Esophagus squamous epithelium (tissue), 5 donors: ENCODE measurements at places on chromosomes 7 and 10.

- DNase-seq, result no peak
Observed at GRCh38 chr10:79351332-79351731, 4.1 kb downstream of the PPIF start.

DNA sequence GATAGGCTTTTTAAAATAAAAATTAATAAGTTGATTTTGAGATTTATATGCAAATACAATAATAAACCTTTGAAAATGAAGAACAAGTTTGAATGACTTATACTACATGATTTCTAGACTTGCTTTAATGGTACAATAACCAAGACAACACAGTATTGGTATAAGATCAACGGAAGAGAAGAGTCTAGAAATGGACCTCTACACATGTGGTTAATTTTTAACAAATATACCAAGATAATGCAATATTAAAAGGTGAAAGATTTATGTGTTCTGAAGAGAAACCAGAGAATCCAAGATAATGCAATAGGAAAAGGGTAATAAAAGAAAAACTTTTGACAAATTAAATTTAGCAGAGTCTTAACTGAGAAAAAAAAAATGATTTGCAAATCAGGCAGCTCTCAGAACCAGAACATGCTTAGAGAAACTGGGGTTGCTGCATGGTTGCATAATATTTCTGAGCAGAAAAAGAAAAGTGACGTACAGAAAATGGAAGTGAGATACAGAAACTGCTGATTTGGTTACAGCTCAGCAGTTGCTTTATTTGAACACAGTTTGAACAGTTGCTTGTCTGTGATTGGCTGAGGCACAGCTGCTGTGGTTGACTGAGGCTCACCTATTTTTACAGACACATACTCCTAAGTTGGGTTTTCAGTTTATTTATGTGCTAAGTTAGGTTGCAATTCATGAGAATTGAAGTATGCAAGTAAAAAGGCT is 365.9 kb downstream of the CRPPA start:
- no peak for DNase-seq

GRCh38 chr10:71772832-71773220 is 494 bp downstream of the VSIR start:
- no peak for DNase-seq

GRCh38 chr10:36888925-36889573 is 236.3 kb upstream of the ANKRD30A start:
- no peak for DNase-seq

DNA sequence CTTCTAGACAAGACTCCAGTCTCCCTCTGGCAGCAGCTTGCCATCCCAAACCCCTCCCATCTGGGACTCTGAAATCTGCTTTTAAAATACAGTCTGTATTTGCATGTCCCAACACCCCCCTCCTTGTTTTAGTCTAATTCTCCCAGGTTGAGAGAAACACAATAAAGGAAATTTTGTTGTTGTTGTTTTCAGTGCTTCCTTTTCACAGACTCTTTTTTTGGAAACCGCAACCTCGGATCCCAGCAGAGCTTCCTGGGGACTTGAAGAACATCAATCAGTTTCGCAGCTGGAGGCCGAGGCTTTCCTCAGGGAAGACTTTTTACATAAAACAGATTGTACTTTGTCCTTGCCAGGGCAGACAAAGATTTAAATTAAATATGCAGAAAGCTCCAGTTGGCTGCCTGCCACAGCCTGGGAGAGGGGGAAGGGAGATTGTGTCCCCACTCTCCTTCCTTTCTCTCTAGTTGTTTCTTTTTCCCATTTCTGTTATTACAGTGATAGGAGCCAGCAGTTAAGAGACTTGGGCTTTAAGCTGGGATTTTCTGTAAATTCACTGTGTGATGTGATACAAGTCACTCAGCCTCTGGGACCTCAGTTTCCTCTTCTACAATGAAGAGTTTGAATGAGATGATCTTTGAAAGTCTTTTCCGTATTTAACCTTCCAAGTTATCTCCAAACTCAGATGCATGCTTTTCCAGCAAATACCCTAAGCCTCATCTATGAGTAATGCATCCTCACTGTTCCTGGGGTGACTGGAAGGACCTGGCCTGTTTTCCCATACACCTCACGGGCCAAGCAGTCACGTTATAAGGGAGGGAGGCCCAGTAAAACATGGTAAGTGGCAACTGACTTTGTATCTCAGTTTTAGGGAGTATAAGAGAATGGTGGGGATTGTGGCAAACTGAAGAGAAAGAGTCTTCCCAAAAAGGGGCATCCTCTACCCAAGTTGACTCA is 192.3 kb downstream of the REEP3 start:
- no peak for DNase-seq

GRCh38 chr7:36949711-36950600 is 225.7 kb upstream of the AOAH start:
- no peak for DNase-seq

GRCh38 chr10:43372765-43373361 is 1.4 kb downstream of the FXYD4 start:
- no peak for DNase-seq

GRCh38 chr7:55532150-55532917 is 40.0 kb downstream of the VOPP1 start:
- DNase-seq, result no peak

DNA sequence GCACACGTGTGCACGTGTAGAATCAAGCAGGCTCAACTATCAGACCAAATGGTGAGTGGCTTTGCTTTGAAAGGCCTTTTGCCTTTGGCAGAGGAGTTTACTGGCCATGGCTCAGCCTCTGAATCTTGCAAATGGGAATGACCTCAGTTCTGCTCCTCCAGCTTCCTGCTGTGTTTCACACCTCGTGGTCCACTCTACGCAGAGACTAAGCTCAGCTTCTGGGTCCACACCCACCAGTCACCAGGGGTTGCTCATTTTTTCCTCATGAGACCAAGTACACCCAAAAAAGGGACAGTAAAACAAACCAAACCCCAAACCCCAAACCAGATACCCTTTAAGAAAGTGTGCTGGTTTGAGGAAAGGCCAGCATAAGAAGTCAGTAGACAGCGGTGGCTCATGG is 236.4 kb downstream of the DNAJB6 start:
- DNase-seq, result no peak

DNA sequence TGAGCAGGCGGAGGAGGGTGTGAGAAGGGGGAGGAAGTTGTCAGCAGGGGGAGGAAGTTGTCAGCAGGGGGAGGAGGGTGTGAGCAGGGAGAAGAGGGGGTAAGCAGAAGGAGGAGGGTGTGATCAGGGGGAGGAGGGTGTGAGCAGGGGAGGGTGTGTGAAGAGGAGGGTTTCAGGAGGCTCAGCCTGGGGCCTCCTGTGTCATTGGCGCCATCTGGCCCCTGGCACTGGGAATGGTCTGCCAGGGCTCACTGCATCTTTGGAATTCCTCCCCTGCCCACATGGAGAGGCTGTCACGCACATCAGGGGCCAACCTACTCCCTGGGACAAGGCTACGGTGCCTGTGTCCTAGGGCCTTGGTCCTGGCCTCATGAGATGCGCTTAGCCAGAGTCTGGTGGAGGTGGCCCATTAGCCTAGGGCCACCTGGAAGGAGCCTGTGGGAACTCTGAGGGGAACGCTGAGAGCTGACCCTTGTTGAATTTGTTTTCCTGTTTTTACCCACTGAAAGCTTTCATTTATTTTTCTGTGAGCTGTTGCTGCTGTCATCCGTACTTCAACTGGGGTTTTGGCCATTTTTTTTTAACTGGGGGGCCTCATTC is 18.0 kb downstream of the CAMK2B start:
- DNase-seq, result no peak

GRCh38 chr7:79124331-79124730 is 329.1 kb downstream of the MAGI2 start:
- DNase-seq, result no peak

DNA sequence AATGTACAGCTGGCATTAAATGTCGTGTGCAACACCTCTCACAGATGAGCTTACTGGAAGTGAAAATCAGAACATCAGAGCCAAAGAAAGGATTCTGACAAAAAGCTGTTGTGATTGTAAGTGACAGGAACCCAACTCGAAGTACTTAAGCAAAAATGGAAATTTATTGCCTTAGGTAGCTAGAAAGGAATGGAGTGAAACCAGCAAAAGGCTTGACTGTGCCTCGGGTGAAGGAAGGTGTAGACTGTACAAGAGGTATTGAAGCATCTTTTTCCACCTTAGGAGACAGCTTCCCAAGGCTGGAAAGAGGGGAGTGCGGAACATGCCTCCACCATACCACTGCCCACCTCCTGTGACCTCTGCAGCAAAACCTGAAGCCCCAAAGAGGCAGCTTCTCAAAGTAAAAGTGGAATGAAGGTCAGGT is 27.3 kb upstream of the ITGB1 start:
- DNase-seq, result no peak

- DNase-seq, result no peak
Observed at GRCh38 chr7:47345857-47346298, 236.0 kb downstream of the TNS3 start.

DNA sequence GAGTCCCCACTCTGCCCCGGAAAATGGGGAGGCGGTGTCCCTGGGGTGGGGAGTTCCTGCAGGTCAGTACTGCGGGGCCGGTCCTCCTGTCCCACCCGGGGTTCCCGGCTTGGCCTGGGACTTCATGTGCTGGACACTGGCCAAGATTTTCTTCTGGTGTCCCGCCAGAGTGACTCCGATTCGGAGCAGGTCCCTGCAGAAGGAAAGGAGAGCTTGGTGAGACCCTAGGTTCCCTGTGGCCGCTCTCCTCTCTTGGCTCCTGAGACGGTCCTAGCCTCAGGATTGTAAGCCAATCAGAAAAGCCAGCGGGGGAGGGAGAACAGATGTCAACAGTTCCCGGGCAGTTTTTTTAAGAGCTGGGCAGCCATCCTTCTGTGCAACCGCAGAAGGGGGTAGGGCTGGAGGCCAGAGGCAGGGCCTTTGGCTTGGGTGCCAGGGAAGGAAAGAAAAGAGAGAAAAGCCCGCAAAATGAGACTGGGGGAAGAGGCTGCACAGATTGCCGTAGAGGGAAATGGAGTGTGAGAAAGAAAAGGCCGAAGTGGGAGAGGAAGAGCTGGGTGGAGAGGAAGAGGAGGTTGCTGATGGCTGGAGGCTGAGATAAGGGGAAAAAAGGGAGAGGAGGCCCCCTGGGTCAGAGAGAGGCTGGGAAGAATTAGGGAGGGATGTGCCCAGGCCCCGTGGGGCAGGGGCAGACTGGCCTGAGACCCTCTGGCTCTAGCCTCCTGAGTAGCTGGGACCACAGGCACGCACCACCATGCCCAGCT is 23.7 kb downstream of the EPHB4 start:
- peak; percentile 24 for DNase-seq

DNA sequence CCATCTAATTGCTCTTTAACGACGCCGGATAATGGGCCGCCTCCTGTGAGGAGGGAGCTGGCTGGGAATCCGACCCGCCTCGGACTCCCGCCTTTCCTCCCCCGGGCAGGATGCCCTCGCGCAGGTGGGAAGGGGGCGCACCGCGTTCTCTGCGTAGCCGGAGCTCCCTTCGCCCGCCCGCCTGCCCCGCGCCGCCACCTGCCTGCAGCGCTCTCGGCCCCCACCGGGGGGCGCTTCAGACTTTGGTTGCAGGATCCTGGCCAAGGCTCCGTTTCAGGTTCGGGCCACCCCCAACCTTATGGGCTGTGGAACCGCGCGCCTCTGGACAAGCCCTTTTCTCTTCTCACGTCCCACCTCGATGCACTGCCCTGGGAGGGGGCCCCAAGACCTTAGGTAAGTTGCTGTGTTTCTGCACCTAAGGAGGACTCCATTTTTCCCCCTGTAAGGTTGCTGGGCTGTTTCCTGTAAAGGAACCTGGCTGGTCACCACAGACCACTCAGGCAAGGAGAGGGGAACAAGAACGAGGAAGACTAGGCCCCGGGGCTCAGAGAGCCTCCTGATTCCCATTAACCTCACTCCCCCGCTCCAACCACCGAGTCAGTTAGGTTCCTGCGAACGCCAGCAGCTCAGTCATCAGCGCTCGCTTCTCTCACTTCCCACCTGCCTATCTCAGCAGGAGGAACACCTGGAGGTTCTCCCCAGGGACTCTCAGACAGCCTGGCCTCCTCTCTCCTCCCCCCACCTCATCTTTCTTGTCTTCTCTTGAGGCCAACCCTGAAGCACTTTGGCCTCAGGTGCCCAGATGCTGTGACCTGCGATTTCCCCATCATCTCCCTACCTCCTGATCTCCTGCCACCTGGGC is 11.3 kb upstream of the KAZALD1 start:
- no peak for DNase-seq

- no peak for DNase-seq
Observed at GRCh38 chr7:117448655-117449054, 21.4 kb upstream of the ASZ1 start.

DNA sequence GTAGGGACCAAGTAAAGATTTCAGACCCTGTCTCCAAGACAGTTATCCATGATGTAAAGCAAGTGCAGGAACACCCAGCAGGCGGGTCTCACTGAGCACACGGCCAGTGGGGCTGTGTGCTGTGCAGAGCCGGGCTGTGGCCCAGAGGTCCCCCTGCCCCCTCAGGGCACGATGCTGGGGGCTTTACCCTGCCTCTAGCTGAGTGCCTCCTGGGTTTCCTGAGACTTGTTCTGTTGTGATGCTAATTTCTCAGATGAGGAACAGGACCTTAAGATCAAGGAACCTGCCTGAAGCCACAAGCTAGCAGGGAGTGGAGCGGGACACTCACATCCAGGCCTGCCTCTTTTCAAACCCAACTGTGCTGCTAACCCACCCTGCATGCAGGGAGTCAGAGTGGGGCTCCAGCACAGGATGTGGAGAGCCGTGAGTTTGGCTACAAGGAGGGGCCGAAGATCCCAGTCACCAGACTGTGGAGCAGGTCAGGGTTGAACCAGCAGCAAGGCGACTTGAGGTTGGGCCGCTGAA is 76.1 kb upstream of the LYZL2 start:
- no peak for DNase-seq

DNA sequence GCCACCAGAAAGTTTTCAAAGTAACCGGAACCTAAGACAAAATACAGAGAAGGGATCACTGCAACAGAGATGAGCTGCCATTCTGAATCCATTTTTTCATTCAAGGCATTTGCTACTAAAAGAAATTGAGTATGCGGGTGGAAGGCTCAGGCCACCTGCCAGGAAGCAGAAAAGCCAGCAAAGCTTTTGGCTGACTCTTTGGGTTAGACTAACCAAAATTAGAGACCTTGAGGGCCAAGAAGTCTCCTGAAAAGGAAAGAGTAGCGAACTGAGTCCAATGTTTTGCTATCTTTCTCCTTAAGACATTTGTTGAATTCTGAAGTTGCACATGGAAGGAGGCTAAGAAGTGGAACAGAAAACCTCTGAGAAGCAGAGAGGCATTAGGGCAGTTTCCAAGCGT is 79.0 kb downstream of the FAS start:
- DNase-seq, result no peak

GRCh38 chr10:119199231-119199992 is 8.0 kb upstream of the GRK5 start:
- no peak for DNase-seq
